ENCODE measurements at places on chromosomes 2 and 18. TPM values are rescaled to one million over a fixed set of nuclear protein-coding genes. Genes with fewer than 3 reads are reported as not detected.

- DNase-seq, result no peak
Observed at GRCh38 chr2:207048416-207048815, 109.1 kb downstream of the CPO start.

DNA sequence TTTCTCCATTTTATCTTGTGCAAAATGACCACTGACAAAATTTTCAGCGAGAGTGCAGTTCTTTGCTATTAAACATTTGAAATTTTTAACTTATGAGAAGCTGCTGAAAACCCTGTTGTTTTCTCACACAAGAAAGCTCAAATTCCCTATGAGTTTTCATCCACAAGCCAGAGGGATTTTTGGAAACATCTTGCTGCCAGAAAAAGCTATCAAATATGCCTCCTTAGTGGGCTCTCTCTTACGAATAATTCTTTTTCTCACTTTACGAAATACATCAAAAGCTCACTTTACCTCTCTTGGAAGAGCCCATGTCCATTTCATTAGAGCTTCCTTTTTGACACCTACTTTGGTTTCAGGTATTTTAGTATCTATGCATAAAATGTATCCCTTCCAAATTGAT lies 202.9 kb downstream of the KCNH7 start:
- DNase-seq, result no peak

The G6PC2 gene
- total RNA-seq, result not detected

DNA sequence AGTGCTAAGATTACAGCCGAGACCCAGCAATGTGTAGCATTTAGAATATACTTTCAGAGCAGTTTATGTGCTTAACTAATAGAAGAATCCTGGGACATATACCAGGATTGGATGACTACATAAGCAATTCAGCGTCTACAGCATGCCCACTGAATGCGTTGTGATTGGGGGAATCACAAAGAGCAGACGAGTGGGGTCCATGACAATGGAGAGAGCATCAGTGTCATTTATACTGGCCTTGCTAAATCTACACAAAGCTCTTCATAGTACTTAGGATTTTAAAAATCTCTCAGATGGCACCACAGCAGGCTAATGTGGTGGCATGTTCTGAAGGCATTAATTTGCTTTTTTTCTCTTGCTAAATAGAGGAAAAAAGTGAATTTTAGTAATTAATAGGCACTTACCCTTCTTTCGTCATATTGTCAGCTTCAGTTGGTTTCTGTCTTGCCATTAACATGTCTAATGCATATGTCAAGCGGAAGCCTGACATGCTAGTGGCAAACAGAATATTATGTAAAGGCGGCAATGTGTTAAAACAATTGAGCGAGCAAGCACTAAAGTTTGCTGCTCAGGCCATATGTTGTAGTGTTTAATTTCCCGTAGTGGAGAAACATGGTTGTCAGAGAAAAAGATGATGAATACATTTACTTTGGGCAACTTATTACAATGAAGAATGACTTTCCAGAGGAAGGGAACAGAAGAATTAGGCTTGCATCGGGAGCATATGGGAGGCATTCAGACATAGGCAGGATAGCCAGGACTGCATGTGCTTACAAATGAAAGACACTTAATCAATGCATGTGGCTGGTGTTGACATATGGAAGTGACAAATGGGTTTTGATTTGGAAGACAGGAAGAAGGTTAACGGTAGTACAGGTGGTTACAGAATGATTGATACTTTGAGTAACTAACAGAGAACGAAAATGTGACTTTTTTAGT lies 145.2 kb downstream of the ICOS start:
- no peak for DNase-seq

GRCh38 chr2:163953390-163953907 lies 217.6 kb upstream of the FIGN start:
- no peak for DNase-seq

DNA sequence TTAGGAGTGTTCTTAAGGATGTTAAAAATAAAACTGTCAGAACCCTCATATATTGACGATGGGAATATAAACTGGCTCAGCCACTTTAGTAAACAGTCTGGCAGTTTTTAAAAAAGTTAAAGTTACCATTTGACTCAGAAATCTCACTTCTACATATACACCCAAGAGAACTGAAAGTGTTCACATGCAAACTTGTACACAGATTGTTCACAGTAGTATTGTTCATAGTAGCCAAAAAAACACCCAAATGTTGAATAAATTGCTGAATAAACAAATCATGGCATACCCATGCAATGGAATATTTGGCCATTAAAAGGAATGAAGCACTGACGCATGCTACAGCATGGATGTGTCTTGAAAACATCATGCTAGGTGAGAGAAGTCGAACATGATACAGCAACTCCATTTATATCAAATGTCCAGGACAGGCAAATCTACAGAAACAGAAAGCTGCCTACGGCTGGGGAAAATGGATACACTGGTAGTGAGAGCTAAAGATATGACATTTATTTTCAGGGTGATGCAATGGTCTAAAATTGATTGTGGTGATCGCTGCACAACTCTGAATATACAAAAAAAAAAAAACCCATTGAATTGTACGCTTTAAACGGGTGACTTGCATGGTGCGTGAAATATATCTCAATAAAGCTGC lies 10.1 kb downstream of the RPL31 start:
- no peak for DNase-seq

- DNase-seq, result no peak
Observed at GRCh38 chr2:127164761-127165538, 55.1 kb downstream of the CYP27C1 start.

- no peak for DNase-seq
Observed at GRCh38 chr18:42048158-42048557, 93.1 kb downstream of the PIK3C3 start.

The DNAJB2 gene
- 36.1 TPM for total RNA-seq

DNA sequence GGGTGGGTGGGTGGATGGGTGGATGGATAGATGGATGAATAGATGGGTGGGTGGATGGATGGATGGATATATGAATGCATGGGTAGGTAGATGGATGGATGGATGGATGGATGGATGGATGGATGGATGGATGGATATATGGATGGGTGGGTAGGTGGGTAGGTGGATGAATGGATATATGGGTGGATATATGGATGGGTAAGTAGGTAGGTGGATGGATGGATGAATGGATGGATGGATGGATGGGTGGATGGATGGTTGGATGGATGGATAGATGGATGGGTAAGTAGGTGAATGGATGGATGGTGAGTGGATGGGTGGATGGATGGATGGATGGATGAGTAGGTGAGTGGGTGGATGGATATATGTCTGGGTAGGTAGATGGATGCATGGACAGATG lies 36.1 kb downstream of the MCFD2 start:
- DNase-seq, result no peak

The CIB4 gene
- total RNA-seq, result not detected

The LONRF2 gene
- total RNA-seq, result 0.33 TPM

DNA sequence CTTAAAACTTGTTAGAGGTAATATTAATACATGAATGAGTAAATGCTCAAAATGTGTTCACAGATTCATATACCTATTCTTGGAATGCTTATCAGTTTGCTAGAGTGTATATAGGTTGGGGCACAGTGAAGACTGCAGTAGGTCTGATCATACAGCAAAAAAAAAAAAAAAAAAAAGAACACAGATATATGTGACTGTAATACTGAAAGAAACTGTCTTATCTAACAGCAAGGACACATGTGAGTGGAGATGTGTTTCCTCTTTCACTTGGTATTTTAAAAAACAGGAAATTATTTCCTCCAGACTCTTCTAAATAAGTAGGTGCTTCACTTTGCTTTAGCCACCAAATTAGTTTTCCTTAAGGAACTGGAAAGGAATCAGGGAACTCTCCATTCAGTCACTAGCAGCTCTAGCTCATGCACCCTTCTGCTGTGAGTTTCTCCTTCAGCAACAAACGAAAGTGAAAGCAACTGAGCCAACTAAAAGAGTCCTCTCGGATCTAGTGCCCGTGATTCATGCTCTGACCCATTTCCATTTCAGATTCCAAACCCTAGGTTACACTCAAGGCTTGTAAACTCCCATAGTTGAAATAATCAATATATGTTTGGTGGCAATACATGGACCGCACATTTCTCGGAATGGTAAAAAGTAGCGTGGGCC lies 98.5 kb downstream of the DSEL start:
- DNase-seq, result no peak

- DNase-seq, result no peak
Observed at GRCh38 chr2:240996161-240996833, 2.1 kb upstream of the SNED1 start.

DNA sequence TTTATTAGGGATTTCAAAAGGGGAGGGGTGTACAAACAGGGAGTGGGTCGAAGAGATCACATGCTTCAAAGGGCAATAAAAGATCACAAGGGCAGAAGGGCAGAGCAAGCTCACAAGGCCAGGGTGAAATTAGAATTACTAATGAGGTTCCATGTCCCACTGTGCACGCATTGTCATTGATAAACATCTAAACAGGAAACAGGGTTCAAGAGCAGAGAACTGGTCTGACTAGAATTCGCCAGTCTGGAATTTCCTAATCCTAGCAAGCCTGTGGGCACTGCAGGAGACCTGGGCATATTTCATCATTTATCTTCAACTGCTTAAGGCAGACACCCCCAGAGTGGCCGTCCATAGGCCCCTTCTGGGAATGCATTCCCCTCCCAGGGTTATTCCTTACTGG lies 408.2 kb downstream of the ZNF804A start:
- peak; percentile 47 for DNase-seq

The C1GALT1C1L gene
- 0.46 TPM for total RNA-seq

The UGT1A3 gene
- not detected for total RNA-seq

The HOXD9 gene
- not detected for total RNA-seq

- DNase-seq, result no peak
Observed at GRCh38 chr2:237131749-237132533, 46.3 kb downstream of the COPS8 start.

- DNase-seq, result no peak
Observed at GRCh38 chr2:161754379-161754778, 130.2 kb downstream of the SLC4A10 start.

The GALM gene
- 13.5 TPM for total RNA-seq

GRCh38 chr2:42030829-42031228 lies 17.0 kb upstream of the PKDCC start:
- DNase-seq, result no peak

The PLEKHH2 gene
- total RNA-seq, result 5.8 TPM

The LHCGR gene
- 0.31 TPM for total RNA-seq

The GPR35 gene
- 0.22 TPM for total RNA-seq

GRCh38 chr2:139478165-139478914 lies 698.1 kb upstream of the NXPH2 start:
- DNase-seq, result no peak

DNA sequence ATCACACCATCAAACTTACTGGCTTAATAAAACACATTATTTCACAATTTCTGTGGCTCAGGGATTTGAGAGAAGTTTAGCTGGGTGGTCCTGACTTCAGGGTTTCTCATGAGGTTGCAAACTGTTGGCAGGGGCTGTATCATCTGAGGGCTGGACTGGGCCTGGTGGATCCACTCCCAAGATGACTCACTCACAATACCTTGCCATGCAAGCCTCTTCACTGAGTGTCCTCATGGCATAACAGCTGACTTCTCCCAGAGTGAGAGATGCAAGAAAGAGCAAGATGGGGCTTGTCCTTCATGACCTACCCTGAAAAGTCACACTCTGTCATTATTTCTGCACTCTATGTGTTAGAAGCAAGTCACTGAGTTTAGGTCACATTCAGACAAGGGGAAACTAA lies 73.8 kb downstream of the AQP4 start:
- no peak for DNase-seq

The GPC1 gene
- 40.4 TPM for total RNA-seq

The HOXD4 gene
- not detected for total RNA-seq

DNA sequence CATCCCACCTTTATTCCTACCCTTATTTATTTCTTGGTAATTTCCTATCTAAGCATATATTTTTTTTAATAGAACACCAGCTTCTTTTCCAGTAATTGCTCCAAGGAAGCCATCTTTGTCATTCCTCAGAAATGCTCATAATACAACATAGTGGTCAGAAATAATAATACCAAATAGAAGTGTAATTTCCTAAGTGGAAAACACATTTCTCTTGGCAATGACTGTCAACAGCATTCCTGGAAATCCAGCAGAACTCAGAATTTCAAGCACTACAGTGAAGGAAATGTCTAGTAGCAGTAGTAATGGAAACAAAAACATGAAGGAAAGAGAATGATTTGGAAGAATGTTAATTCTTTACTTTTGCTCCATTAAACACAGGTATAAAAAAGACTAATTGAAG lies 56.6 kb downstream of the GDF7 start:
- DNase-seq, result no peak

DNA sequence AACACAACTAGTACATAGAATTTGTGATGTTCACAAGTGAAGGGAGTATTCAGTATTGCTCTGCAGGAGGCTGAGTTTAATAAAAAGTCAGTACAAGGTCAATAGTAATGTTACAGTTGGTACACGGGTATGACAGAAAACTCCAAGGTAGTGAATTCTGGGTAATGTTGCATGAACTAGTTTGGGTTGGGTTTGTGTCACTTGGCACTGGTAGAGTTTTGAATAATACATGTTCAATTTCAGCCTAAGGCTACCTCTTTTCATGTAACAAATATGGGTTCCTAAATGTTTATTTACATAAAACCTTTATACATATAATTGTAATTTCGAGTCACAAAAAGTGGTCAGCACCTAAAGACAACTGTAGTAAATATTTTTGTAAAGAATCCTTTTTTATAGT lies 19.4 kb downstream of the CTIF start:
- no peak for DNase-seq

DNA sequence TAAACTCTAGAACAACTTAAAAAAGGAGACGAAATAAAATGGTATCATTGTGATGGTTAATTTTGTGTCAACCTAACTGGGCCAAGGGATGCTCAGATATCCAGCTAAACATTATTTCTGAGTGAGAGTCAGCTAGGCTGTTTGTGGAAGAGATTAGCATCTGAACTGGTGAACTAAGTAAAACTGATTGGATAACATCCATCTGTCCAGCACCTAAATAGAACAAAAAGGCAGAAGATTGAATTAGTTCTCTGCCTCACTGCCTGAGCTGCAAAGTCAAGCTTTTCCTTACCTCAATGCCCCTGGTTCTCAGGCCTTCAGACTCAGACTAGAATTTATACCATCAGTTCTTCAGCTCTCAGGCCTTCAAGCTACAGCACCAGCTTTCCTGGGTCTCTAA lies 30.0 kb downstream of the PPP3R1 start:
- DNase-seq, result no peak

GRCh38 chr18:13359210-13359609 lies 140.7 kb downstream of the LDLRAD4 start:
- DNase-seq, result no peak

GRCh38 chr18:5582849-5583681 lies 39.3 kb upstream of the EPB41L3 start:
- no peak for DNase-seq

- DNase-seq, result no peak
Observed at GRCh38 chr2:112024896-112025491, 30.1 kb upstream of the TMEM87B start.

GRCh38 chr2:235146206-235146605 lies 194.4 kb downstream of the SH3BP4 start:
- no peak for DNase-seq

Data from WTC11 (cell line).